ENCODE measurements at places on chromosomes 4 and X. TPM values are rescaled to one million over a fixed set of nuclear protein-coding genes. Genes with fewer than 3 reads are reported as not detected.
A peak's percentile ranks its signal among the peaks of the same experiment; 100 is the strongest.

DNA sequence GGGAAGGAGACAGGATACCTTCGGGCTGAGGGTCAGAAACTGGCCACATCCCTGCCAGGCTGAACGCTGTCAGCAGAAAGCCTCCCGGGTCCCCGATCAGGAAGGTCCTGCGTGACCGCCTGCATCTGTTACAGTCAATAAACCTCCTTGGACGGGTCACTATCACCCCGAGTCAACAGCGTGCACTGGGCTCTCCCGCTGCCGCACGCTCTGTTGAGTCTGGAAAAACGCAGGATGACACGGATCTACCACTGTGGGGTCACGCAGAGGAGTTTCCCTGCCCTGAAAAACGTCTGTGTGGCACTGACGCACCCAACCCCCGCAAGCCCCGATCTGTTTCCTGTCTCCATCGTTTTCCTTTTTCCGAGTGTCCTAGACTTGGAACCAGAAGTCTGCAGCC, 12.1 kb downstream of the PPP2R3B start:
- H3K36me3 ChIP-seq: no peaks in the 10 kb centered on the region
- DNase-seq: no peak
- no peak overlapping the region for H3K27ac ChIP-seq
- H3K4me3 ChIP-seq: no peak overlapping the region
- H3K4me1 ChIP-seq: no peaks in the 10 kb centered on the region

GRCh38 chrX:1507511-1508463, 29.2 kb downstream of the P2RY8 start:
- H3K27ac ChIP-seq: no peak overlapping the region
- H3K4me1 ChIP-seq: no peaks in the 10 kb centered on the region
- no peak overlapping the region for H3K4me3 ChIP-seq
- H3K27me3 ChIP-seq: peaks cover 49% of the 10 kb centered on the region

DNA sequence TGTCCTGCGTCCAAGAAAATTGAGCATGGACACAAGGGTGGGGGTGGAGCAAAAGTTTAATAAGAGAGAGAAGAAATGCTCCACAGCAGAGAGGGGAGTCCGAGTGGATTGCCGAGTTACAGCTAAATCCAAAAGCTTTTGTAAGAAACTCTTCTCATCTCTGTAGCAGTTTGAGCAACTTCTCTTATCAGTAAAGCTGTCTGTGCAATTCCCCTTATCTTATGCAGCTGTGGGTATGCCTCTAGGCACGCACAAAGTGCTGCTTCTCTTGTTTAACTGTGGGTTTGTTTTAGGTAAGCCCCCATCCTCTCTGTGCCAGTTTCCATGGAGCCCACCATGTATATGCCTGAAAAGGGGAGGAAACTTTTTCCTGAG, 44.8 kb downstream of the HMGB2 start:
- H3K36me3 ChIP-seq: no peaks in the 10 kb centered on the region
- H3K4me1 ChIP-seq: no peaks in the 10 kb centered on the region
- no peak overlapping the region for H3K27ac ChIP-seq
- H3K4me3 ChIP-seq: no peak overlapping the region
- DNase-seq: no peak

DNA sequence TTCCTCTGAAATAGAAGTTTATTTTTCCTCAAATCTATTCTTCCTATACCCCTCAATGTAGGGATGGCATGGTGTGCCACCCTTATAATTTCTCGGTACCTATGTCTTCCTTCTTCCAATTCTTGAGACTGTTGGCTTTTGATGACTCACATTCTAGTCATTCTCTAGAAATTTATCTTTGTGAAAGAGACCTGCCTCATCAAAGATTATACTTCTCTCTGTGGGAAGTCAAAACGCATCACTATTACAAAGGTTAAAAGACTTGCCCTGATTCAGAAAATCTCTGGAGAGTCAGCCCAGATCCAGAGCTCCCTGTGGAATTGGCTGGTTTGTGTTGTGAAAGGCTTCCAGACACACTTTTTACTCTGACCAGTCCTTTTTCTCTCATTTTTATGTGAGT, 65.9 kb upstream of the FSTL5 start:
- no peaks in the 10 kb centered on the region for H3K4me1 ChIP-seq
- H3K36me3 ChIP-seq: no peaks in the 10 kb centered on the region
- DNase-seq: no peak

- DNase-seq: no peak
- H3K4me1 ChIP-seq: peaks cover 5% of the 10 kb centered on the region
- no peak overlapping the region for H3K27ac ChIP-seq
- no peak overlapping the region for H3K4me3 ChIP-seq
- peaks cover 15% of the 10 kb centered on the region for H3K36me3 ChIP-seq
These were observed 145.0 kb downstream of the SOWAHB start for GRCh38 chr4:76752861-76753501.

DNA sequence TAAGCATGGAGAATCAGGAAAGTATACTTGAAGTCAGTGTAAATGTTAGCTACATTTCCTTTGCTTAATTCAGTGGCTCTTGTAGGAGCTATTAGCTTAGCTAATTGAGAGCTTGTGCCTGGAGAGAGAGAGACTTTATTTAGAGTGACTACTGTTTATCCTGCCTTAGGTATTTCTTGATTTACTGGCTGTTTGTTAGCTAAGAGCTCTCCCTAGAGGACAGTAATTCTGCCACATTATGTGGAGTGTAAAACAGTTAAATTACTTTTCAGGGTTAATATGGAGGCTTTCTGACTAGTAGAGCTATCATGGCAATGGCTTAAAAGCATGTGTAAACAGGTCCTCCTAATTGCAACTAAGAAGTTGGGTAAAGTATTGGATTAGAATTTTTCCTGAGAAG, 306.5 kb upstream of the TECRL start:
- H3K27me3 ChIP-seq: no peaks in the 10 kb centered on the region
- H3K4me3 ChIP-seq: no peak overlapping the region
- no peak overlapping the region for H3K27ac ChIP-seq

- H3K4me1 ChIP-seq: peaks cover 17% of the 10 kb centered on the region
- H3K27ac ChIP-seq: peak overlapping the region; percentile 91
- H3K27me3 ChIP-seq: no peaks in the 10 kb centered on the region
- H3K4me3 ChIP-seq: peak overlapping the region; percentile 98
- H3K36me3 ChIP-seq: no peaks in the 10 kb centered on the region
These were observed 541 bp downstream of the AIMP1 start for GRCh38 chr4:106316773-106317409.

GRCh38 chr4:83268491-83268890, 16.1 kb downstream of the COQ2 start:
- no peak for DNase-seq
- peak overlapping the region; percentile 67 for H3K27ac ChIP-seq
- peaks cover 10% of the 10 kb centered on the region for H3K36me3 ChIP-seq
- H3K27me3 ChIP-seq: no peaks in the 10 kb centered on the region

DNA sequence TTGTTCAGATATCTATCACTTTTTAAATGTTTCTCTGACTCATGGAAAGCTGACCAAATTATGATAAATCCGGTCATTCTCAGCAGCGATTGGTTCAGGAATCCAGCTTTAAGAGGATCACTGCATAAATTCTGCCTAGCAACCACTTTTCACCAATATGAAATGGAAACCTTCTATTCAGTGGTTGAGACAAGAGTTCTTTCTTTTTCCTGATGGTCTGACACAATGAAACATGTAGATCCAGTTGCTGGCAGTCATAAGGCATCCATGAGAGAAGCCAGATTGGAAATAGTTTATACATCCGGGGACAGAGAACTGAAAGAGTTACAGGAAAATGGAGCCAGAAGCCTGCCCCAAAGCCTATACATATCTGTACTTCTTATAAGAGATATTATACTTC, 27.2 kb downstream of the MAB21L2 start:
- DNase-seq: no peak
- no peaks in the 10 kb centered on the region for H3K36me3 ChIP-seq
- H3K27ac ChIP-seq: no peak overlapping the region
- no peaks in the 10 kb centered on the region for H3K4me1 ChIP-seq
- H3K4me3 ChIP-seq: no peak overlapping the region

DNA sequence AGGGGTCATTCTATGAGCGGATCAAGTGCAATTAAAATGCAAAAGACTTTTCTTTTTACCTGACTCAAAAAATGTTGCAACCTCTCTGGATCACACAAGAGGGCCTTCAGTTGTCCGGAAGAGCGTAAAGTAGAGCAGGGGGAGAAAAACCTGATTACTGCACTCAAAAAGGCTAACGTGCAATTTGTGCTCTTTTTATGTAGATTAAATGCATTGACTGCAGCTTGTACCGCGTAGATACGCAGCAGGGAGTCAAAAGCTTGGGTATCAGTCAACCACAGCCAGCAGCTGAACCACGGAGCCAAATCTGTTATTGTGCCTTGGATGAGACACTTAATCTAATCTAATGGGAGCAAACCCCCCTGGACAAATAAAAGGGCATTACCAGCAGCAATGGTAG, 107.3 kb upstream of the RAI2 start:
- H3K27ac ChIP-seq: no peak overlapping the region
- no peaks in the 10 kb centered on the region for H3K36me3 ChIP-seq
- no peak for DNase-seq
- H3K4me3 ChIP-seq: no peak overlapping the region
- no peaks in the 10 kb centered on the region for H3K27me3 ChIP-seq

DNA sequence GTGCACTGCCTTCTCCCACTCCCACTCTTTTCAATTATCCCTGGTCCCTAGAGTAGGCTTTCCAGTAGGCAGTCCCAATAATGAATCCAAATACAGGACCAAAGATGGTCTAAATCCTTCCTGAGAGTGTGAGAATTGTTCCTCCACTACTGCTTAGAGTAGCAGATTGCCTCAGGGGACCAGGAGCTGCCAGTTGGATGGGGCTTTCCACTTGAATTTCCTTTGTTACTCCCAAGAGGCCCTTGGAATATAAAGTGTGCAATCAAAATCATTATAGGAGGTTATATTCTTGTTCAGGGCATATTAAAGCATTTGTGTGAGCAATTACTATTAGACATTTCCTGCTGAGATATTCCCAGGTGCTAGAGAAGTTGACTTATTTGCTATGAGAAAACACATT, 156.6 kb upstream of the TLL1 start:
- DNase-seq: no peak
- H3K4me1 ChIP-seq: no peaks in the 10 kb centered on the region
- H3K27ac ChIP-seq: no peak overlapping the region
- no peaks in the 10 kb centered on the region for H3K27me3 ChIP-seq
- no peak overlapping the region for H3K4me3 ChIP-seq

FGFRL1 gene
- 59.5 TPM for total RNA-seq

All from PC-9 (cell line).